NCI-H187 (cell line): ENCODE measurements at places on chromosomes 3 and 15.

DNA sequence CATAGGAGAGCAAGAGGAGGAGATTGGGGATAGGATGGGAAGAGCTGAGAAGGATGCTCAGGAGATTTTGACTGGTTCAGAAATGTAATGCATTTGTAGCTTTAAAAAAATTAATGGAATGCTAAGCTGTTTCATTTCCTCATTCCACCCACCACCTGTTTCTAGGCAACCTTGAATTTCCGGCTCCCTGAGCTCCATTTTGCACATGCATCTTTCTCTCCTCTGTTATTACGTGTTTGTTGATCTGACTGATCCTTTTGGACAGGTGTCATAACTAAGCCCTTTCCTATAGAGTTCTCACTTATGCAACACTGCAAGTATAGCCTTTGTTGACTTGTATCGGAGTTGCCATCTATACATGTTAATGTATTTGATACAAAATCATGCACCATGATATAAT, 4.3 kb downstream of the TMPRSS7 start:
- no peak for DNase-seq

DNA sequence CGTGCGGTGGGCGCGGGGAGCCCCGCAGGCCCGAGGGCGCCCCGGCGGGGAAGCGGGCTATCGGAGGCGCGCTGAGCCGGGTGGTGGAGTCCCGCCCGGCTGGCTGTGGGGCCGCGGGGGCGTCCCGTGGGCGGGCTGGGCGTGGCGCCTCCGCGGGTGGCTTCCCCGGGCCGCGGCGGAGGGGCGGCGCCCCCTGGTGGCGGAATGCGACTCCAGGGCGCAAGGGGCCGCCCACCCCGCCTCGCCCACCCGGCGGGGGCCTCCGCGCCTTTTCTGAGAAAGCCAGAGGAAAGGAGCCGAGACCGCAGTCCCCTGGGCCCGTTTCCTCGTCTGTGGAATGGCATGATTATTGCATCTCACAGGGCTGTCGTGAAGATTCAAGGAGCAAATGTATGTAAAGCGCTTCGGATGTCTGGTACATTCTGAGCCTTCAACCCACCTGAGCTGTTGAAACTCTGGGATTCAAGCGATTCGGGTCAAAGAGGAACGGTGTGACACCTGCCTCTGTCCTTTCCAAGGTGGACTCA, 31.9 kb upstream of the RAB6B start:
- no peak for DNase-seq

DNA sequence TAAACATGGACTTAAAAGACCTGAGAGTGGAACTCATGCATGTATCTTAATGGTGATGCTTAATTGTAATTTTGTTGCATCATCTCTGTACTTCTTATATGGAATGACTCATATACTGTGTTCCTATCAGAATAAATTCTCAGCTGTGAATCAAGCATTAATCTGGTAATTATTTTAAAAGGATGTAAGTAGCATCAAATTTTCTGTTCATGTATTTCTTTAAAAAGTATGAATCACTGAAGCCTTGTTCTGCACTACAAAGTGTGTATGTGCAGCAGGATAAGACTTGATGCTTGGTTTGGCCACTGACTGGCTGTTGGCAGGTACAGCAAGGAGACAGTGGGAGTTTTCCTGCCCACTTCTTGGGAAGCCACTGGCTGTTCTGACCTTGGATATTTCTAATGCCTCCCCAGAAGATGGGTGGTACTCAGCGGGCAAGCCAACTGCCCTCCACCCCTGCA, 123.9 kb downstream of the ANO10 start:
- no peak for DNase-seq

DNA sequence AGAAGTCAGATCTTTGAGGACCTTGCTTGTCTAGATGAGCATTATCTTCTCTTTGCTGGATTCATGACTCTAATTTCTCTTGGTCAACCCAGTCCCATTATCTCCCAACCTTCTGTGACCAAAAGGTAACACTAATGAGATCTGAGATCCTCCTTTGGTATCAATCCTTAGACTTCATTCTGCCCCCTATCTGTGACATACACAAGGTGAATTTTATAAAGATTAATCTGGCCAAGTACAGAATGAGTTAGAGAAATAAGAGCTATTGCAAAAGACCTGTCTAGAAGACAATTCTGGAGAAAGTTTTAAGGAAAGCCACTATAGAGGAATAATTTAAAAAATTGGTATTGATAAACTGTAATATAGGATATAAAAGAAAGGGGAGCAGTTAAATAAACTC, 113.8 kb upstream of the KCNMB2 start:
- no peak for DNase-seq

GRCh38 chr15:75776065-75776423, 63.4 kb upstream of the CSPG4 start:
- no peak for DNase-seq

DNA sequence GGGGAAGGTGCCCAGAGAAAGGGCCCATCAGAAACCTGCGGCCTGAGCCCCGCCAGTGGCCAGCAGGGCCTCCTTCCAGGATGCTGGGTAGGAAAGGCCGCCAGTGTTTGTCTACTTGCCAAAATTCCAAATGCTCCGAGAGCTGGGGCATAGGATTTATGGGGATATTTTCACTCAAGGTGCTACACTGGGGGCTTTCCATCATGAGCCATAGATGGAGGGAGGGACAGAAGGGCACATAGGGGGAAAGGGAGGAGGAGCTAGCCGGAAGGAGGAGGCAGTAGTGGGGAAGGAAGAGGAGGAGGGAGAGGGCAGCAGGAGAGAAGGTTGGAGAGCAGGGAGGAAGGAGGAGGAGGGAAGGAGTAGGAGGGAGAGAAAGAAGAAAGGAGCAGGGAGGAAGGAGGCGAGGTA, 494.7 kb upstream of the PROK2 start:
- DNase-seq: no peak

- DNase-seq: no peak
These were observed 19.8 kb upstream of the AADAC start for GRCh38 chr3:151794080-151794479.

DNA sequence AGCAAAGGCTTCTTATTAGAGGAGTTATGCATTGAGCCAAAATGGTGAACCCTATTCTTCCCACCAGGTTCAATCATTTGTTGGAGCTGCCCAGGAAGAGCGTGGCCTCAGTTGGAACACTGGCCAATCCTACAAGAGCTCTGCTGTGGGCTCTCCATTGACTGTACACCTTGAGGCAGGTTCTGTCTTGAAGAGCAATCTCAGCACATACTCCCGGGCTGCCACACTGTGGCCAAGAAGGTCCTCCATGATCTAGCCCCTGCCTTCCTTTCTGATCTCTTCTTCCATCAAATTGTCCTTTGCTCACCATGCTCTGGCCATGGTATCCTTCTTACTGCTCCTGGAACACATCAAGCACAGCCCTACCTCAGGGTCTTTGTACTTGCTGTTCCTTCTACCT, 5.7 kb upstream of the SUMF1 start:
- DNase-seq: no peak

DNA sequence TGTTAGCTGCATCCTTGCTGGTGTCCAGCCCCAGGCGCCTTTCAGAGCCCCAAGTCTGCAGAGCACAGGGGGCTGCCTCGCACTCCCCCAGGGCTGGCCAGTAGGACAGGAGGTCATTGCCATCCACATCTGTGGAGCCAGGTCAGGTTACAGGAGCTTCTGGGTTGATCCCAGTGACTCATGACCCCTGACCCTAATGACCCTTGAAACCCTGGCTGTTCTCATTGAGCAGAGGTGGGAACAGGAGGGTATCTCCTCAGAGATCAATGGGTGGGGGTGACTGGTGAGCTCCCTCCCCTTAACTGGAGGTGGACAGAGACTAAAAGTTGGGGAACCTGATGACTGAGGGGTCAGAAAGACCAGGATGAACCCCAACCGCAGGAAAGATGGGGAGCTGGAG, 6.1 kb upstream of the SLC26A6 start:
- no peak for DNase-seq

- no peak for DNase-seq
These were observed 32.3 kb upstream of the RAB7A start for GRCh38 chr3:128693696-128694095.

- no peak for DNase-seq
These were observed 124.7 kb downstream of the WNT5A start for GRCh38 chr3:55362210-55362960.

GRCh38 chr3:45592830-45593707, 1.5 kb upstream of the LIMD1 start:
- DNase-seq: no peak

DNA sequence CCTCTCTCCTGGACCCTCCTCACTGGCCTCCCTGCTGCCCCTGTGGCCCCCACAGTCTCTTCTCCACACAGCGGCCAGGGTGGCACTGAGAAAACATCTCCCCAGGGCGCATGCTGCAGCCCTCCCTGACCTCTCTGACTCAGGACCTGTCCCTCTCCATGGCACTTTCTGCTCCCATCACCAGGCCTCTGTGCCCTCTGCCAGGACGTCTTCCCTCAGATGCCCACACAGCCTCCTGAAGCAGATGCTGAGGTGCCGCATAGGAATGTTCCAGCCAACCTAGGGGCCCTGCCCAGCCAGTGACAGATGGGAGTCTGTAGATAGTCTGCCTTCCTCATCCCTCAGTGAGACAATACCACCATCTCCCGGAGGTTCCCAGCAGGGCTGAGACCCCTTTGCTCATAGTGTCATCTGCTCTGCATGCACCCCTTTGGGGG, 8.7 kb downstream of the MYL3 start:
- DNase-seq: no peak

- DNase-seq: no peak
These were observed 1.4 kb downstream of the FYTTD1 start for GRCh38 chr3:197750858-197751737.

DNA sequence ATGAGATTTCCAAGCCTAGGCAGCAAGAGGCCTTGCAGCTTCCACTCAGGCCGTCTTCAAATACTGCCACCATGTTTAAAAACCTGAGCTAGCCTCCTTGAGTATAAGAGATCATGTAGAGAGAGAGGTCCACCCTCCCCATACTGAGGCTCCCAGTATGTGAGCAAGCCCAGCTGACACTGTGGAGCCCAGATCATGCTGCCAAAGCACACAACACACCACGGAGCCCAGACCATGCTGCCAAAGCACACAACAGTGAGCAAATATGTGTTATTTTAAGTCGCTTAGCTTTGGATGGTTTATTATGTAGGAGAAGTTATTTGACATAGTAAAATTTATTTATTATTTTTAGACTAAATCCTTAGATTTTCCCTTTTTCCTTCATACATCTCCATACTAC, 333.7 kb downstream of the CTNNB1 start:
- DNase-seq: no peak

GRCh38 chr15:38061856-38062649, 127.6 kb downstream of the TMCO5A start:
- no peak for DNase-seq

- DNase-seq: no peak
These were observed 21.8 kb upstream of the XCR1 start for GRCh38 chr3:46049093-46049492.

DNA sequence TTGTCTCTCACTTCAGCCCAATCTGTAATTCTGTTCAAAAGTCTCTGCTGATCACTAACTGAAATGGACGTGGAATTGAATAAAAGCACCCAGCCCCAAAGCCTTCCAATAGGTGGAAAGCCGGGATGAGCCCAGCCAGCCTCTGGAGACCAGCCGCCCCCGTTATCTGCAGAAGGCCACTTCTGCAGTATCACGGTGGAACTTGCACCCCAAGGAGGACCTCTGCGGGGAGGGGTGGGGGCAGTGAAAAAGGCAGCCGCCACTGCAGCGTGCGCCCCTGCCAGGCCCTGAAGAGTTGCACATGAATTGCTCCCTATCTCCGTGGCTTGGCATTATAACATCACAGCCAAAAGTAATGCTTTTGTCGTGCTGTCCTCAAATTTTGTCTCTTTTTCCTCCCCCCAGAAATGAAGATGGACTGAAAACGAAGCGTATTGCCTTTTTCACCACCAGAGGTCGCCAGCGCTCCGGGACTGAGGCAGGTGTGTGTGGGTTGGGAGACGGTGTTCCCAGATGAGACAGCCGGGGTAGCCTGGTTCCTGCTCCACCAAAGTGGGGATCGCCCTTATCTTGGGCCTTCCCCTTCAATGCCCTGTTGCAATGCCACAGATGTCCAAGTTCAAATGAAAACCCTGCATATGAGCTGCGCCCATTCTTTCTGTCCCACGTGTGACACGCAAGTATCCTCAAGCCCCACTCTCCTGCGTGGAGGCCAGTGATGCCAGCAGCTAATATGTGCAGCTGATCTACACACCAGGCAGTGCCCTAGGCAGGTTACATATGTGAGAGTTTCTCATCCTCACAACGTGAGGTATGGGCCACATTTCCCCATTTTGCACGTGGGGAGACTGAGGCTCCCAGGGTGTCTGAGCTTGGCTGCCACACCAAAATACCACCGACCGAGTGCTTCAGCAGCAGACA, 96.0 kb downstream of the LRRK1 start:
- peak; percentile 50 for DNase-seq

GRCh38 chr15:82750831-82751180, 41.1 kb upstream of the AP3B2 start:
- no peak for DNase-seq

- no peak for DNase-seq
These were observed 124.1 kb downstream of the NR2E3 start for GRCh38 chr15:71934446-71934845.
